ENCODE measurements at places on chromosomes 11 and 22.
A peak's percentile ranks its signal among the peaks of the same experiment; 100 is the strongest.

GRCh38 chr11:62444835-62445234, 26.0 kb downstream of the SCGB1A1 start:
- DNase-seq = no peak

GRCh38 chr22:48368975-48369525, 1458.6 kb downstream of the BRD1 start:
- no peak for DNase-seq

DNA sequence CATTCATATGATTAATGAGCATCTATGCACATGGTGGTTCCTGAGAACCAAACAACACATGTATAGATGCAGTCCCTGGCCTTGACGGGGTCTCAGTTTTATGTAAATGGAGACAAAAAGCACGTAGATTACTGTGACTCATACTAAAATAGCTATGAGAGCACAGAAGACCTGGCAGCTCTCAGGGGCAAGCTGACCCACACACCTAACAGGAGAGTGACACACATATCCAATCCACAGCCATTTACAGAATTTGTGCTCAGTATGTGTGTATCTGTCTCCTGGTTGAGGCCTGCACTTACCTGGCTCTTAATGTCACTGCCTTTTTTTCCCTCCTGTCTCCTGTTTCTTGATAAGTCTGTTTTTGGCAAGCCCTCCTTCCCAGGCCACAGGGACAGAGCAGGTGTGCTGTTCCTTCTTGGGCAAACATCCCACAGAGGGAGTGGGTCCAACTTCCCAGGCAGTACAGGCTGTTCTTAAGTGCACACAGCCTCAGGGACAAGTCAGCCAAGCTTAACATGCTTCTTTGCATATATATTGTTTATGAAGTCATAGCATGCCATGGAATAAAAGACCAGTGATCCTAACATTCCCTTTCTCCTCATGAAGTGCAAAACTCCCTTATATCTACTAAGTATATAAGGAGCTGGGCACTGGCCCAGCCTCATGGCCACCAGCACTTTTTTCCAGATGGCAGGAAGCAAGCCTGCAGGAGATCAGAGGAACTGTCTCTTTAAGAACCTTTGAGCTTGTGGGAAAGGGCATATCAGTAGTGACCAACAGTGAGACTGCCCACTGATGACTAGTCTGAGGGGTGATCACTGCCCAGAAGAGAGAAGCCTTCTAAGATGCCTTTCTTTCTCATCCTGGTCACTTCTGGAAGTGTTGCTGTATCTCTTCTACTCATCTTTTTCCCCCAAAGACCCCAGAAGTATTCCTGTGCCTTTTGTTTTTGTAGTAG, 124.7 kb upstream of the CCDC90B start:
- DNase-seq = no peak

- DNase-seq = no peak
These were observed 12.5 kb upstream of the NELL1 start for GRCh38 chr11:20656901-20657300.

DNA sequence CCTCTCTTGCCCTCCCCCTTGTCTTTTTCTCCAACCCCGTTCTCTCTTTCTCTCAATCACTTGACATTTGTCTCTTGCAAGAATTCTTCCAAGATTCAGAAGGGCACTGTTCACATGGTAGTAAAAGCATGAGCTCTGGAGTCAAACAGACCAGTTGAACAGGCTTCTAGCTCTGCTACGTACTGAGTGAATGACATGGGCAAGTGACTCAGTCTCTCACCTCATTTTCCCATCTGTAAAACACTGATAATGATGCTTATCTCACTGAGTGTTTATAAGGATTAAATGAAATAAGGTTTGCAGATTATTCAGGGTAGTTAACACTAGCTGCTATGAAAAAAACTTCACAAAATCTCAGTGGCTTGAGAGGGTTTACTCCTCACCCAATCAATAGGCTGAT, 5.9 kb upstream of the IL10RA start:
- no peak for DNase-seq

GRCh38 chr22:24506802-24507438, 11.8 kb downstream of the UPB1 start:
- DNase-seq = no peak

- peak; percentile 82 for DNase-seq
These were observed 2.4 kb downstream of the MPST start for GRCh38 chr22:37021710-37022482.

Measured in GM10248 (cell line).